ENCODE measurements at places on chromosomes 1 and 21. TPM values are rescaled to one million over a fixed set of nuclear protein-coding genes. Genes with fewer than 3 reads are reported as not detected.

LCE3D gene
- not detected for total RNA-seq

KMO gene
- 10.2 TPM for total RNA-seq

- no peak for DNase-seq
Measured at GRCh38 chr1:19101244-19101643, 108.8 kb downstream of the UBR4 start.

- no peak for DNase-seq
Measured at GRCh38 chr1:59438058-59438560, 141.2 kb downstream of the FGGY start.
